ENCODE measurements at places on chromosomes 4 and X.

GRCh38 chr4:98539299-98539698, 119.1 kb downstream of the TSPAN5 start:
- DNase-seq: no peak
- no peaks in the 10 kb centered on the region for H3K27me3 ChIP-seq
- H3K27ac ChIP-seq: no peak overlapping the region
- H3K36me3 ChIP-seq: no peaks in the 10 kb centered on the region
- H3K4me1 ChIP-seq: no peaks in the 10 kb centered on the region
- no peak overlapping the region for H3K4me3 ChIP-seq

- no peak overlapping the region for H3K4me3 ChIP-seq
- H3K4me1 ChIP-seq: no peaks in the 10 kb centered on the region
- DNase-seq: no peak
Observed at GRCh38 chr4:47814618-47815295, 23.1 kb downstream of the CORIN start.

DNA sequence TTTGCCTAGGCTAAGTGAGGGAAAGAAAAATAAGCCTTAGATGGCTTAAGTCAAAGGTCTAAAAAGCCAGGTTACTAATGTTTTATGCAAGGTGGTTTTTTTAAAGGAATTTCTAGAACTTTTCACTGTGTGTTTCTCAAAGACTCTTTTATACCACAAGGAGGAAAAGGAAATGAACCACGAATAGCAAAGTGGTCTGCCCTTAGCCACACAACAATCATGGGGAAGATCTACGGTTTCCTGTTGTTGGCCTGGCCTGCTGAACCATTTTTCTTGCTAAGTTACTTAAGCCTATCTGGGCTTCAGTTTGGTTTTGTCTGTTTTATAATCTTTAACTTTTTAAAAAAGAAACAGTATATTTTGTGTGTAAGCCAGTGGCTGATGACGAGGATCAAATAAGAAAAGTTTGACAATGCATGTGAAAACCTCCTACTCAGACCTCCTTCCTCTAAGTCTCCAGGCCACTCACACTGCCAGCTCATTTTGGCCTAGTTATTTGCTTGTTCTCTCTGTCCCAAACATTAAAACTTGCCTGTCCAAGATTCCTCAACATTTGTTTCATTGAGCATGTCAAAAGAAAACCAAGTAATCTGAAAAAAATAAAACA, 56.7 kb upstream of the COL25A1 start:
- no peak for DNase-seq

GRCh38 chr4:159104694-159105414, 2.0 kb downstream of the RAPGEF2 start:
- no peak overlapping the region for H3K27ac ChIP-seq
- no peaks in the 10 kb centered on the region for H3K27me3 ChIP-seq
- no peaks in the 10 kb centered on the region for H3K36me3 ChIP-seq
- H3K4me3 ChIP-seq: peak overlapping the region; percentile 100
- peaks cover 4% of the 10 kb centered on the region for H3K4me1 ChIP-seq

GRCh38 chr4:40482985-40483647, 146.5 kb downstream of the RBM47 start:
- DNase-seq: no peak
- H3K4me3 ChIP-seq: no peak overlapping the region
- no peaks in the 10 kb centered on the region for H3K36me3 ChIP-seq

DNA sequence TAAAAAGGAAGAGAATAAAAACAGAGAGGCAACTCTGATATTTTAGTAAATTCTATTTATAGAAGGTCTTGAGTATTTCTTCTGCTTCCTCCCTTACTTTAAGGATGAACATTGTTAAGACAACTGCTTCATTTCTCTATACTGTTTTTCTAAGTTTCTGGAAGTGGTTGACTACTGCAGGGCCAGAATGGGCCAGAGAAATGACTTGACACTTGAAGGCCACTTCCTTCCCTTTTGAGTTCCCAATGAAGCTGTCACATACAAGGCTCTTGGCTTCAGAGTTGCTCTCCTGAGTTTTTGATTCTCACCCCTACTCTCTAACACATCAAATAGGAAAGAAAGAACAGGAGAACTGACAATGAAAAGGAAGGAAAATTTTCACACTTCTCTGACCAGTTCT, 37.6 kb downstream of the PKD2 start:
- H3K4me3 ChIP-seq: no peak overlapping the region
- H3K27ac ChIP-seq: no peak overlapping the region
- H3K4me1 ChIP-seq: peaks cover 4% of the 10 kb centered on the region
- no peak for DNase-seq
- H3K36me3 ChIP-seq: peaks cover 16% of the 10 kb centered on the region

GRCh38 chr4:39118034-39118658, 56.1 kb downstream of the KLHL5 start:
- H3K36me3 ChIP-seq: peaks cover 3% of the 10 kb centered on the region
- H3K27ac ChIP-seq: no peak overlapping the region
- DNase-seq: no peak
- no peaks in the 10 kb centered on the region for H3K27me3 ChIP-seq

DNA sequence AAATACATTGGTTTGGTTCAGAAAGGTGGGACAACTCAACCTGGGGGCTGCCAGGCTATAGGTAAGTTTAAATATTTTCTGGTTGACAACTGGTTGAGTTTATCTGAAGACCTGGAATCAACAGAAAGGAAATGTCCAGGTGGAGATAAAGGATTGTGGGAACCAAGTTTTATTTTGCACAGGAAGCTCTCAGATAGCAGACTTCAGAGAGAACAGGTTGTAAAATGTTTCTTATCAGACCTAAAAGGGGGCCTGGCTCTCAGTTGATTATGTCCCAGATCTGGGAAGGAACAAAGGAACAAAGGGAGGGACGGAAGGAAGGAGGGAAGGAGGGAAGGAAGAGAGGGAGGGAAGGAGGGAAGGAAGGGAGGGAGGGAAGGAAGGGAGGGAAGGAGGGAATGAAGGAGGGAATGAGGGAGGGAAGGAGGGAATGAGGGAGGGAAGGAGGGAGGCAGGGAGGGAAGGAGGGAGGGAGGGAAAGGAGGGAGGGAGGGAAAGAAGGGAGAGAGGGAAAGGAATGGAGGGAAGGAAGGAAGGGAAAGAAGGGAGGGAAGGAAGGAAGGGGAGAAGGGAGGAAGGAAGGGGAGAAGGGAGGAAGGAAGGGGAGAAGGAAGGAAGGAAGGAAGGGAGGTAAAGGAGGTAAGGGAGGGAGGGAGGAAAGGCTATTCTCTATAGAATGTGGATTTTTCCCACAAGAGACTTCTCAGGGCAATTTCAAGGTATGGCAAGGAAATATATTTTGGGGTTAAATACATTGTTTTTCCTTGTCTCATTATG, 186.7 kb downstream of the DHRSX start:
- H3K4me3 ChIP-seq: no peak overlapping the region
- no peaks in the 10 kb centered on the region for H3K4me1 ChIP-seq
- no peaks in the 10 kb centered on the region for H3K36me3 ChIP-seq
- H3K27me3 ChIP-seq: no peaks in the 10 kb centered on the region

DNA sequence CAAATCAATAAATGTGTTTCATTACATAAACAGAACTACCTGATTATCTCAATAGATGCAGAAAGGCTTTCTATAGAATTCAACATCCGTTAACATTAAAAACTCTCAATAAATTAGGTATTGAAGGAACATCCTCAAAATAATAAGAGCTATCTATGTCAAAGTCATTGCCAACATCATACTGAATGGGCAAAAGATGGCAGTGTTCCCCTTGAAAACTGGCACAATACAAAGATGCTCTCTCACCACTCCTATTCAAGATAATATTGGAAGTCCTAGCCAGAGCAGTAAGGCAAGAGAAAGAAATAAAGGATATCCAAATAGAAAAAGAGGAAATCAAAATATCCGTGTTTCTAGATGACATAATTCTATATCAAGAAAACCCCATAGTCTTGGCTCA, 466.4 kb downstream of the MAGEE1 start:
- no peak for DNase-seq
- no peaks in the 10 kb centered on the region for H3K4me1 ChIP-seq
- no peaks in the 10 kb centered on the region for H3K36me3 ChIP-seq
- no peak overlapping the region for H3K4me3 ChIP-seq

- no peak overlapping the region for H3K4me3 ChIP-seq
- no peak overlapping the region for H3K27ac ChIP-seq
- peaks cover 2% of the 10 kb centered on the region for H3K4me1 ChIP-seq
Observed at GRCh38 chr4:10701702-10702460, 17.3 kb upstream of the CLNK start.

DNA sequence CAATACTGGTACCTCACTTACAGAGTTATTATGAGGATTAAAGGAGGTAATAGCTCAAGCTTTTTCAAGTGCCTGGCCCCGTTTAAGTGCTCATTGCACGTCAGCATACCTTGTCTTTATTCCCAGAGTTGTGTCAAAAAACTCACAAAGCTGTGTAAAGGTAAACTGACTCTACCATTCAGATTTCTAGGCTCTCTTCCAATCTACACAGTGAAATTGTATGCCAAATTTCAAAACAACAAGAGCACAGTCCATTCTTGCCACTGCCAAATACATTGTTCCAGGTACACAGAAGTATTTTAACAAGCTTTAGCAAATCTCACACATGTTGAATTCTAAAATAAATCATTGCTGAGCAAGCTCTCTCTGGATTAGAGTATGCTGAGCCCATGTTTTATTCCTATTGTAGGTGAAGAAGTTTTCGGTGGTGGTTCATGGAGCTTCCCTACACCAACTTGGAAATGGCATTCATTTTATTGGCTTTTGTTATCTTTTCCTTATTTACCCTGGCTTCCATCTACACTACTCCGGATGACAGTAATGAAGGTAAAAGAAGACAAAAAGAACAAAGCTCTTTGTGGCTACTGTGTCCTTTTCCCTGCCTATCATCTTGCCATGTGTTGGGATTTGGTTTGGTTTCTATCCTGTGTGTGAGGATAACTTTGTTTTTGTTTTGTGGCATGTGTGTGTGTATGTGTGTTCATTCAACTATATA, 16.2 kb downstream of the SMIM31 start:
- no peaks in the 10 kb centered on the region for H3K4me1 ChIP-seq
- no peak for DNase-seq
- H3K4me3 ChIP-seq: no peak overlapping the region
- H3K27ac ChIP-seq: no peak overlapping the region
- no peaks in the 10 kb centered on the region for H3K36me3 ChIP-seq
- H3K27me3 ChIP-seq: no peaks in the 10 kb centered on the region

DNA sequence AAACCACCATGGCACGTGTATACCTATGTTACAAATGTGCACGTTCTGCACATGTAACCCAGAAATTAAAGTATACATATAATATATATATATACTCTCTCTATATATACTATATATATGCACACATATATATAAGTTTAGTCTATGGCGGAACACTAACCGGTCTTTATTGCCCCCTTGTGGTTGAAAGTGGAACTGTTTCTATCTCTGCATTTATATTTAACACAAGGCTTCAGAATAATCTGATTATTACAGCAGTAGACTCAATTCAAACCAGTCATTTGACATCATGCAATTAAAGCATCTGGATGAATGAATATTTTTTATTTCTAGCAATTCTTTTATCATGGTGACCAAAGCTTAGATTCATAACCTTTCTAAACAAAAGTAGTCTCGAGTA, 14.6 kb downstream of the RAB9B start:
- H3K36me3 ChIP-seq: no peaks in the 10 kb centered on the region
- DNase-seq: no peak

DNA sequence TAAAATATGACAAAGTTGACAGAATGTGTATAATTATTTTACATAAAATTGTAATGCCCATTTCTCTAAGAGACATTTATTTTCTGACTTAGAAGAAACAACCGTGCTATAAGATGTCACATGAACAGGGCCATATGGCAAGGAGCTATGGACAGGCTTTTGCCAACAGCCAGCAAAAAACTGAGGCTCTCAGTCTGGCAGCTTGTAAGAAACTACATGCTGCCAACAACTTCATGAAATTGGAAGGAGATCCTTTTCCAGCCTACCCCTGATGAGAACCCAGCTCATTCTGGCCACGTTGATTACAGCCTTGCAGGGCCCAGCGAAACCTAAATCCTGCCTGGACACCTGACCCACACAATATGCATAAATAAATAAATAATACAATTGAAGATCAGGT, 250.3 kb upstream of the ARSJ start:
- H3K4me1 ChIP-seq: no peaks in the 10 kb centered on the region
- DNase-seq: no peak
- H3K36me3 ChIP-seq: no peaks in the 10 kb centered on the region
- H3K4me3 ChIP-seq: no peak overlapping the region
- H3K27ac ChIP-seq: no peak overlapping the region
- H3K27me3 ChIP-seq: no peaks in the 10 kb centered on the region

GRCh38 chr4:110417136-110417535, 58.8 kb upstream of the ENPEP start:
- no peaks in the 10 kb centered on the region for H3K27me3 ChIP-seq
- H3K4me1 ChIP-seq: no peaks in the 10 kb centered on the region
- no peak overlapping the region for H3K4me3 ChIP-seq
- no peak for DNase-seq

- no peak overlapping the region for H3K27ac ChIP-seq
- no peaks in the 10 kb centered on the region for H3K27me3 ChIP-seq
- H3K4me3 ChIP-seq: no peak overlapping the region
- no peaks in the 10 kb centered on the region for H3K36me3 ChIP-seq
- DNase-seq: no peak
Observed at GRCh38 chrX:82589410-82589809, 918.7 kb upstream of the POU3F4 start.

GRCh38 chr4:100257567-100257966, 67.3 kb upstream of the DDIT4L start:
- no peak for DNase-seq
- H3K4me1 ChIP-seq: no peaks in the 10 kb centered on the region
- no peaks in the 10 kb centered on the region for H3K27me3 ChIP-seq
- no peak overlapping the region for H3K27ac ChIP-seq
